ENCODE measurements at places on chromosomes 13 and 19.

- no peak for DNase-seq
These were observed 913.2 kb upstream of the GPC6 start for GRCh38 chr13:92313382-92313781.

- DNase-seq, result no peak
These were observed 80.9 kb upstream of the UQCRFS1 start for GRCh38 chr19:29293736-29294342.

GRCh38 chr19:8580710-8581281 lies 3.6 kb upstream of the MYO1F start:
- peak; percentile 72 for DNase-seq

GRCh38 chr19:6833166-6833790 lies 54.1 kb upstream of the ADGRE1 start:
- DNase-seq, result no peak

DNA sequence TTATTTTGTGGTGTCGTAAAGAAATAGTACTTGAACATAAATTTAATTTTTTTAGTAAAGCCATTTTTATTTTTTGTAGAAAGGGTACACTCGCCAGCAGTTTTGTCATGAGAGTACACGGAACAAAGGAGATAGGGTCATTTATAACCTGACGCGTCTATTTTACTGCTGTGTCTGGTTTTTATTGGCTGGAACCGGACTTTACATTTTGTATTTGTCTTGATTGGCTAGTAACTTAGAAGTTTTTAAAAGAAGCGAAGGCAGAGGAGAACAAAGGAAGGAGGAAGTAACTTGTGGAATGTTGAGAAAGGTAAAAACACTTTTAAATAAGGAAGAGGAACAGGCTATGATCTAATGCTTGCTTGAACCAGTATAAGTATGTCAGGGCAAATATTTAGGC lies 43.5 kb downstream of the TRPM4 start:
- DNase-seq, result no peak
